ENCODE measurements at places on chromosomes 2 and 18.

- DNase-seq, result no peak
Measured at GRCh38 chr2:190119257-190119656, 56.7 kb upstream of the MSTN start.

DNA sequence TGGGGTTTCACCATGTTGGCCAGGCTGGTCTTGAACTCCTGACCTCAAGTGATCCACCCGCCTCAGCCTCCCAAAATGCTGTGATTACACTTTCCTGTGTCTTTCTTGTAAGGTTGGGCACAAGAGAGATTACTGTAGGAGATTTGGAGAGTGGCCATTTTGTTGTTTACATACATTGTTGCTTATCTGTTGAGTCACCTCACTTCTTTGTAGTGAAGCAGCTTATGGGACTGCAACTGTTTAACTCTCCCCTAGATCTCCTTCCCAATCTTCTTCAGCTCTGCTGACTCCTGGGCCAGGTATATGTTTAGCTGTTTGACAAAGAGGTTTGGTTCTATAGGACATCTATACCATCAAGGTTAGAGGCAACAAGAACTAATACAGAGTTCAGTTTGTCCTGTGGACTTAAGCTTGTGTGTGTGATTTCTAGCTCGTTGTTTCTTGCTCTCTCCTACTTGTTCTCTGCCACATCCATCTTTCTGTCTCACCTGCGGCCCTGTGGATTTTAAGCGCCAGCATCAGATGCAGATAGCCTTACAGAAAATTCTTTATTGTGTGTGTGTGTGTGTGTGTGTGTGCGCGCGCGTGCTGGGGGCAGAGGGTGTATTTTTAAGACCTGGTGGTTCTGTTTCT, 95.4 kb downstream of the HAUS1 start:
- DNase-seq, result no peak

- DNase-seq, result no peak
Measured at GRCh38 chr18:63137999-63138435, 181.6 kb downstream of the BCL2 start.

- DNase-seq, result no peak
Measured at GRCh38 chr2:171390941-171391516, 42.8 kb downstream of the METTL8 start.

DNA sequence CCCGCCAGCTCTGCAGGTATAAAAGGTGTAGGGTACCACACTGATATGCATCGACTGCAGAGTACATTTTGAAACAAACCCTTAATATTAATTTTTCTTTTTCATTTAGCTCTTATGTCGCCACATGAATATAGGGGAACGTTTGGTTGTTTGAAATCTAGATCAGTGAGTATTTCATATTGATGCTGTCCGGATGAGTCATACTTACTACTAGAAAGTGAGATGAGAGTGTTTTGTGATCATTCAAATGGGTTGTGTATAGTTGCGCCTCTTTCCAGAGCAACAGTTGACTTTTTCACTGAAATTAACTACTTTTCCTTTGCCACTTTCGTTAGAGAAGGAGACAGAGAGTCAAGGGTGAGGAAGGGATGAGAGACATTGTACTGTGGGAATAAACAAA, 24.6 kb downstream of the NPAS2 start:
- DNase-seq, result no peak

- DNase-seq, result no peak
Measured at GRCh38 chr2:63903003-63903402, 61.3 kb downstream of the UGP2 start.

GRCh38 chr18:38545071-38545470, 979.5 kb upstream of the CELF4 start:
- no peak for DNase-seq

GRCh38 chr2:43885132-43885632, 46.4 kb downstream of the ABCG8 start:
- no peak for DNase-seq

- peak; percentile 79 for DNase-seq
Measured at GRCh38 chr2:149330127-149331022, at the start of gene LYPD6. Gene LYPD6 (plus strand): TSS chr2:149330587. CDS start chr2:149437709, 107,122 bp downstream.

- DNase-seq, result peak; percentile 41
Measured at GRCh38 chr2:240595381-240596079, 9.0 kb downstream of the CAPN10 start.

DNA sequence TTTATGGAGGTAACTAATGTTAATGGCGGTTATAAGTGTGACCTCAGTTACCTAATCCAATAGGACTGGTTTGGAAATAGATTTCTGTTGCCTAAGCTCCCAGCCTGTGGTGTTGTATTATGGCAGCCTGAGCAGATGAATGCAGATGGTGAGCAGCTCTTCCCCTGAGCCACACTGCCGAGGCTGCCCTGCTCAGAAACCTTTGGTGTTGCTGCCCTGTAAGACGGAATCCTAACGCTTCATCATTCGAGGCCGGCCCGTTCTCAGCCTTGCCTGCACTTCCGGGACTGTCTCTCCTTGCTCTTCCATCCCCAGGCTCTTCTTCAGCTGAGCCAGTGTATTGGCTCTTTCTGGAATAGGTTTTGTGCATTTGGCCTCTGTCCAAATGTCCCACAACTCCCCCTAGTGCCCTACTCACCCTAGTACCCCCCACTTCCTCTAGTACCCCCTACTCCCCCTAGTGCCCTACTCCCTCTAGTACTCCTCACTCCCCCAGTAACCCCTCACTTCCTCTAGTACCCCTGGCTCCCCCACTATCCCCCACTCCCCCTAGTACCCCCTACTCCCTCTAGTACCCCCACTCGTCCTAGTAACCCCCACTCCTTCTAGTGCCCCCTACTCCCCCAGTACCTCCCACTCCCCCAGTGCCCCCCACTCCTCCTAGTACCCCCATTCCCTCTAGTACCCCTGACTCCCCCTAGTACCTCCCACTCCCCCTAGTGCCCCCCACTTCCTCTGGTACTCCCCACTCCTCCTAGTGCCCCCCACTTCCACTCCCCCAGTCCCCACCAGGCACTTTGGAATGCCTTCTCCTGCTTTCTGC, 106.0 kb upstream of the TAF1B start:
- no peak for DNase-seq

- no peak for DNase-seq
Measured at GRCh38 chr2:29743516-29743915, 177.9 kb downstream of the ALK start.

DNA sequence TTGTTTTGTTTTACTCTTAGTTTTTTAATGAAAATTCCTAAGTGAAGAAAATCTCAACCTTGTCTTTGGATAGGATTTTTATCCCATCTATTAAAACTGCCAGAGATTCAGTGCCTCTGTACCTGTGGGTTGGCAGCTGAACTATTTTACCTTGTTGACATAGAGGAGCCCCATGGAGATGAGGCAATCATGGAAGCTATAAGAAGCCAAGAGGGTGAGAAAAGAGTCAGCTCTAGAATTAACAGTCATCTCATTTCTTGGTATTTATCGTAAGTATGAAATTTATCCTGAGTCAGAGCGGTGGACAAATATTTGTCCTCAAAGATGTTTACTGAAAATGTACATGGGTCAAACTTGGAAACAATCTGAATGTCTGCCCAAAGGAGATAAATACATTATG, 35.8 kb upstream of the PGAP1 start:
- no peak for DNase-seq

DNA sequence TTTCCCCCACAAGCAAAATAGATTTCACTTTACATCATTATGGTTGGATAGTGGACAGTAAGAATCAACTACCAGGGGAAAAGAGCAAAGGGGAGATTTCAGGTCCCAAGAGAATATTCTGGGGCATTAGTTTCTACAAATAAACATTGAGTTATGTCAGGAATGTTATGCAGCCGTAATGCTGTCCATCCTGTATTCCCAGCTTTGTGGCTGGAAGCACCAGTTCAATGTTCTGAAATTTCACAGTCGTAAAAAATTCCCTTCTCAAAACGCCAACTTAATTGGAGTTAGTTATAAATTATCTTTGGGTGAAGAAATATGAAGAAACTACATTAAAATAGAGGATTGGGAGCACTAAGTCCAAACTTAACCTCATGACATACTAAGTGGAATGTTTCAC, 141.5 kb upstream of the FIGN start:
- DNase-seq, result no peak

DNA sequence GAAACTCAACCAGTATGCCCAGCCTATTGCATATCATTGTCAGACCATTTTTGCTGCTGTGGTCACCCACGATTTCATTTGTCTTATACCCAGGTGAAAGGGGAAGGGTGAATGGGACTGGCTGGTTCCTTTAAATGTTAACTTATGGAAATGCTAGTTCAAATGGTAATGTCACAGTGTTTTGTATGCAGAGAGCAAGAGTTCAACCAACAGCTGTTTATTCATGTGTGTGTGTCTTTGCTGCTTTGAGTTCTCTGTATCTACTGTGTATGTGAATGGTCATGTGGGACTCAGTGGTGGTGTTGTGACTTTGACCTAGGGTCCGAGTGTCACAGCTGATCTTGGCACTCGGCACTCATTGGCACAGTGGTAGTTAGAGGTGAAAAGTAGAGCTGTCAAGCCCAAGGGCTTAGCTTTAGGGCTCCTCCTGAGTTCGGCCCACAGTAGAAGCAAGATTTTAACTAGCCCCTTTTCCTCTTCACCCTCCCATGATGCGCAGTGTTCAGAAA, 114.6 kb downstream of the NRP2 start:
- DNase-seq, result no peak

DNA sequence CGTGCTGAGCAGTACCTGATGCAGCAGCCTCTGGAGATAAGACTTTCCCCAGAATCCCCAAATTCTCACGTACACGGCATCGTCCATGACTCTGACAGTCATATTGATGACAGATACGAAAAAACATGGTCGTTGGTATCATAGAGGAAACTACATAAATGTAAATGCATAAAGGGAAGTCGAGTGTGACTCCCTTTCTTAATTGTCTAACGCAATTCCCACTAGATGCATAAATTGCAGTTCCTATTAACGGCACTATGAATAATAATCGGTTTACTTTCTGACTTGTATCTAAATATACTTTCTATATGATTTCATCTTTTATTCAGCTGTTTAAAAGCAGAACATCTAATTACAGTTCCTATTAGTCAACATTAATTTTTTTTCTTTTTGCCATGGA, 322.6 kb upstream of the REV1 start:
- DNase-seq, result no peak

GRCh38 chr2:37851428-37851827, 73.7 kb upstream of the RMDN2 start:
- no peak for DNase-seq

DNA sequence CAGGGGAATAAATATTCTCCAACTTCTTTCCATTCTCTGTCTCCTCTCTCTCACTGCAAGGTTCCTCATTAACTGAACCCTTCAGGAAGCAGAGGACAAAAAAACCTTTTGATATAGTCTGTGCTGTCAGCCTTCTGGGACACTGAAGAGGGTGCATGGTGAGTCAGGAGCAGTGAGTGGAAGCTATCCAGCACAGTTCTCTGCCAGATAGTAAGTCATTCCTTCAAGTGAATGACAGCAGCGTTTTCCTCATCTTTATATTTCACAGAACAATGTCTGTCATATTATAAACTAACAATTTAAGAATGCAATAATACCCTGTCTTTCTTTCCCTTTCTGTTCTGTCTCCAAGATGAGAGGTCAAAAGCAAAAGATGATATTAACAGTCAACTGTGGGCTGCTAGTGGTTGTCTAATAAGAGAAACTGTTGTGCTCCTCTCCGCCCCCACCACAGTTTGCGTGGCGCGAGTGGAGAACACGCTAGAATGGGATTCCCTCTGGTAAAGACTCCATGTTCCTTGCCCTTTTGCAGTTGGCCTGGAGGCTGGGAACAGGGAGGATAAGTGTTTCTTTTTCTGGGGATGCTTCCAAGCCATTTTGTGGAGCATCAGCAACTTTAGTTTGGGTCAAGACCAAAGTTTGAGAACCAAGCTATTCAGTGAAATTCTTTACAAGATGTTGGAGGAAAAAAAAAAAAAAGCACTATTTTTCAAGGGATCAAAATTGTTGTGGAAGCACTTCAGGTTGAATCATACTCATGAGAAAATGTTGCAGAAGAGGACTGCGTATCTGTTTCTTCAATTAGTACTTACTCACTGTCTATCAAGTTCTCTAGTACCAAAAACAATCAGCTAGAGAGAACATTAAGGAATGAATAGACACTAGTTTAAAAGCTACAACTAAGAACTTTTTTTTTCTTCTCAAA, 430.2 kb downstream of the SETBP1 start:
- no peak for DNase-seq

GRCh38 chr2:47300081-47300480, 102.9 kb upstream of the MSH2 start:
- DNase-seq, result no peak

DNA sequence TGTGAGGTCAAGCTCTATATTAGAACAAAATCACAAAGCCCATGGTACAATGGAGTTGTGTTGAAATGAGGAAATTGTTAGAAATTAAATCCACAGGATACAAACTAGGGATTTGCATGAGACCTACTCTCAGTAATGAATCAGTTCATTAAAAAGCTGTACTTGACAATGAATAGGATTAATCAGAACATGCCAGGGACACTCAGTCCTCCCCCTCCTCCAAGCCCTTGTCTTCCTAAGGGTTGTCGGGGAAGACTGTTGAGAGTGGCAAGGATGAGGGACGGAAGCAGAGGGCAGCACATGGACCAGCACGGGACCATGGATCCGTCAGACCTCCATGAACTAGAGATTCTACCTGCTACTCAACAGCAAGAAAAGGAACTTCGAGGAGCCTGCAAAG, 39.8 kb downstream of the SPRED2 start:
- DNase-seq, result no peak

- no peak for DNase-seq
Measured at GRCh38 chr2:47842846-47843245, 59.9 kb downstream of the MSH6 start.

GRCh38 chr2:70143314-70144150, 47.3 kb downstream of the C2orf42 start:
- peak; percentile 62 for DNase-seq

- DNase-seq, result no peak
Measured at GRCh38 chr2:27494284-27494943, 586 bp downstream of the FNDC4 start.

- no peak for DNase-seq
Measured at GRCh38 chr2:160574468-160575140, 81.0 kb upstream of the RBMS1 start.

DNA sequence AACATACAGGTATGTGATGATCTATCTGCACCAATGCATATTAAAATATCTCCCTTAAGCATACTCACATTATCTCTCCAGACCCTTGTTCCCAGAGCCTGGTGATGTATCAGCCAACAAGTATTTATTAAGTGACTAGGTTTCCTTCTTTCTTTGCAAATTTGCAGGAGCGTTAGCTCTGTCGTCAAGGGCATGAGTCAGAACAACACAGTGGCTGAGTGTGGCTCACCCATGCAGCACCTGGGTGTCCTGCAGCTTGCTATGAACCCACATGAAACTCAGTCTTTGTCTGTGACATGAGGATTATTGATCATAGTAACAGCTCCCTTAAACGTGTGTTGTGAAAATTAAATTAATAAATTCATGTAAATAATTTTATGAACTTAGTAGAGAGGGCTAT, 96.6 kb downstream of the PIEZO2 start:
- no peak for DNase-seq

- DNase-seq, result no peak
Measured at GRCh38 chr18:58624011-58624410, 4.9 kb downstream of the ALPK2 start.

- DNase-seq, result no peak
Measured at GRCh38 chr2:24191848-24192247, 17.0 kb downstream of the FAM228A start.

GRCh38 chr2:225993430-225993829, 593.9 kb downstream of the NYAP2 start:
- DNase-seq, result no peak

GRCh38 chr2:121746071-121746578, 9.3 kb upstream of the TSN start:
- DNase-seq, result no peak

Measured in left colon (tissue), 2 donors.